ENCODE measurements at places on chromosomes 11 and 22.

GRCh38 chr11:2728663-2729332, 29.0 kb upstream of the KCNQ1OT1 start:
- DNase-seq: no peak

GRCh38 chr11:73172992-73173656, 31.0 kb upstream of the FCHSD2 start:
- no peak for DNase-seq

DNA sequence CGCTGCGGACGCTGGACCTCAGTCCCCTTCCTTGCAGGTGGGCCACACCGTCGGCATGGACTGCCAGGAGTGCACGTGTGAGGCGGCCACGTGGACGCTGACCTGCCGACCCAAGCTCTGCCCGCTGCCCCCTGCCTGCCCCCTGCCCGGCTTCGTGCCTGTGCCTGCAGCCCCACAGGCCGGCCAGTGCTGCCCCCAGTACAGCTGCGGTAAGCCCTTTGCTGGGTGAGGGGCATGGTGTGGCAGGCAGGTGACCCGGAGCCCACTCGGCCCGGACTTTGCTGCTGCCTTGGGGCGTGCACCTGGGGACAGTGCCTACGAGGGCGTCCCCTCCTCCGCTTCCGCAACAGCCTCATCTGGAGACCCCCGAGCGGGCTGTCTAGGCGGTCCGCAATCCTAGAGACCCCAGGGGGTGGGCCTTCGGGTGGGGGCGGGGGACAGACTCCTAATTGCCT, 25.4 kb upstream of the MUC5B start:
- no peak for DNase-seq

DNA sequence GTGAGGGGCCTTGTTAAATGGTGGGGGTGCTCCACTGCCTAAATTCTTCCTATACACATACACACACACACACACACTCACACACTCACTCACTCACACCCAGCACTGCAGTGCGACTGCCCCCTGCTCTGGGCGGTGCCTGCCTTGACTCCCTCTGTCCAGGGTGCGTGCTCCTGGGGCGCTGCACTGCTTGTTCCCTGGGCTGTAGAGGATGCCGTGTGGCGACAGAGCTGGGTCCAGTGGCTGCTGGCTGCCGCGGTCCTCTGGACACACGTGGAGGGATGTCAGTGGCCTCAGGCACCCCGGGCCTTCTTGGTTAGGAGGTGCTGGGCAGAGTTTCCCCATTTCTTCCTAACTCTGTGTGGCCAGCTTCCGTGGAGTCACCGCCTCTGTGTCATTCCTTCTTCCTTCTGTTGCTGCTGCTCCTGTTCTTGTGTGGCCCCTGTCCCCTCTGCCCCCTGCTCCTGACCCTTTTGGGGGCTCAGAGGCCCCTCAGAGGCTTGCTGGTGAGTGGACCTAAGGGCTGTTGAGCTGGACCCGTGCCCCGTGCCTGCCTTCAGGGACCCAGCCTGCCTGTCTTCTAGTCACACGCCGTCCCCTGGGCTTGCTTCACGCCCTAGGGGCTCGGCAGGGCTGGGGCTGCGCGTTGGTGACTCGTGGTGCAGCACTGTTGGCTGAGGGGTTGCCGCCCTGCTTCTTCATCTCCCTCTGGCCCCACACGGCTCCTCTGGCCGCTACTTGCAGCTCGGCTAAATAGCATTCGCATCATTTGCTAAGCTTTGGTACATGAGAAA, 147.0 kb downstream of the TBC1D22A start:
- no peak for DNase-seq

GRCh38 chr22:37686002-37686982, at the start of gene NOL12:
Gene NOL12, plus strand, starts transcription at chr22:37686343. Its CDS starts 50 bp downstream, at chr22:37686393.
- DNase-seq: peak; percentile 78

GRCh38 chr22:47031628-47031915, 269.1 kb downstream of the TBC1D22A start:
- no peak for DNase-seq

DNA sequence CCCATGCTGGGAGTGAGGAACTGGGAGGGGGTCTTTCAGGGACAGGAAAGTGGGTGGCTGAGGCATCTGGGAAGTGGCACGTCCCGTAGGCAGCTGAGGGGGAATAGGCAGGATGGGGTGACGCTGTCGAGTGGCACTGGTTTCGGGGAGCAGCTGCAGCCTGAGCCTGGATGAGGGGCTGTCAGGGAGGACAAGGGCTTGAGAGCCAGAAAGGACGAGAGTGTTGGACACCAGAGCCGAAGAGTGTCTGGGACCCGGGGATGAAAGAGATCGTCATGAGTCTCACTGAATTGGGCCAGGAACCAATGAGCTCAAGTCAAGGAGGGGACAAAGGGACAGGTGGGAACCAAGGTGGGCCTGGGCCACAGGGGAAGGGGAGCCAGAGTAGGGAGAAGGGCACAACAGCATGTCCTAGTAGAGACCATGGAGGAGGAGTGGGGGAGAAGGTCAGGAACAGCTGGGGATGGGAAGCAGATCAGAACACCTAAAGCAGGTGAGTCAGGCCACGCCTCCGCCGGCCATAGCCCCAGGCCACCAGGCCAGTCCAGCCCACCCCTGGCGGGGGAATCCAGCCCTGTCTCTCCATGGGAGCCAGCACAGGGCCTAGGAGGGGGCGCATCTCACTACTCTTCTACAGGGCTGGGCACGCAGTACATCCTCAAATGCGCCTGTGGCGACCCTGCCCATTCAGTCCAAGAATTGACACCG, 4.2 kb downstream of the RAB3IL1 start:
- no peak for DNase-seq

GRCh38 chr11:128695539-128696221, 1.8 kb downstream of the FLI1 start:
- no peak for DNase-seq

DNA sequence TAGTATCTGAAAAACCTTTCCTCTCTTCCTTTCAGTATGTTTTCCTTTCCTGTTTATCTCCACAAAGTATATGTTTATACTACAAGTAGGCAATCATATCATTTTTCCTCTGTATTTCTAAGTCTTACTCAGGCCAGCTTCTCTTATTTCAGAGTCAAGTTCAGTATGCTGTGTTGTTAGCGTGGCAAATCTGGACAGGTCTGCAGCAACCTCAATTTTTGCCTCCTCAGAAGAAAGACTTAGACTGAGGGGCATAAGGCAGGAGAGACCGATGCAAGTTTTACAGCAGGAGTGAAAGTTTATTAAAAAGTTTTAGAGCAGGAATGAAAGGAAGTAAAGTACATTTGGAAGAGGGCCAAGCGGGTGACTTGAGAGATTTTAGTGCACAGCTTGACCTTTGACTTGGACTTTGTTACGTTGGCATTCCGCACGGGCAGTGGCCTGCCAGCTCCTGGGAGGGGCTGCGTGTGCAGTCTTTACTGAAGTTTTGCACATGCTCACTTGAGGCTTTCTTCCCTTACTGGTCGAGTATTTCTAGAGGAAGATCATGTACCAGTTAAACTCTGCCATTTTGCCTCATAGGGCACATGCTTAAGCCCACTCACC, 343.2 kb downstream of the NTM start:
- no peak for DNase-seq

DNA sequence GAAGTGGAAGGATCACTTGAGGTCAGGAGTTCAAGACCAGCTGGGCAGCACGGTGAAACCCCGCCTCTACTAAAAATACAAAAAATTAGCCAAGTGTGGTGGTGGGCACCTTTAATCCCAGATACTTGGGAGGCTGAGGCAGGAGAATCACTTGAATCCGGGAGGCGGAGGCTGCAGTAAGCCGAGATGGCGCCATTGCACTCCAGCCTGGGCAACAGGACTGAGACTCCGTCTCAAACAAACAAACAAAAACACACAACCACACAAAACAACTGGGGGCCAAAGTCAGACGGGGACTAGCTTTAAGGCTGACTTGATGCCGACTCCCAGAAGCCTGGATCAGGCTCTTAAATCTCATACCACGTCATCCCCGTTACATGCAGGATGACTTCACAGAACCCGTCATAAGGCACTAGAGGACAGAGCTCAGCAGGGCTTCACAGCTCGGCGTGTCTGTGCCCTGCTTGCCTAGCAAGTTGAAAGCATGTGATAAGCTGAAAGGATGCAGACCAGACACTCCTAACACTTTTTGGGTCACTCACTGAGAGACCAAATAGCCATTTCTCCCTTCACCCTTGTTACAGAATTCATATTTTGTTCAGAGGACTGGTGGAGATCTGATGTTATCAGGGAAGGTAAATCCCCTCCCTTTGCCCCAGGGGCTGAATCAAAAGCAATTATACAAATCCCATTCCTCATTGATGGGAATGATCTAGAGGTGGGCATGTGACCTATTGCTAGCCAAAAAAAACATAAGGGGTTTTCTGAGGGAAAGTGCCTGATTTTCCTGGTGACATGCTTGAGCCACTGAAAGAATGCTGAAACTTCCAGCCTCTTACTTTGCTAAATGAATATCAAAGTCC, 65.4 kb downstream of the GAB2 start:
- DNase-seq: no peak

DNA sequence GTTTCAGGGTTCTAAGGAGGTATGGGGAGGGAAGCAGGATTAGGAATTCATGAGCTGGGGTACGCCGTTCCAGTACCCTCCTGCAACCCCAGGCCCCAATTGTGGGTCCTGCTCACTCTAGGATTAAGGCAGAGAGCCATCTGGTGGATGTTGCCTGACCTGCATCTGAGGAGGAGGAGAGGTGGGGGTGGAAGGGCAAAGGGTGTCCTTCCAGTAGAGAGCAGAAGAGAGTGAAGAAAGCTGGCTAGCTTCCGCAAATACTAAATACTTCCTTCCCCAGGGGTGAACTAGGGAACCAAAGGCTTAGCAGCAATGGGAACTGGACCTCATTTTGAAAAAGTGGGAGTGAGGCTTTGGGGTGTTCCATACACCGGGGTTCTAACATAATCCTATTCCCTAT, 10.6 kb downstream of the LRRC51 start:
- DNase-seq: peak; percentile 67

- no peak for DNase-seq
These were observed 456.5 kb upstream of the ANO5 start for GRCh38 chr11:21736404-21736803.

DNA sequence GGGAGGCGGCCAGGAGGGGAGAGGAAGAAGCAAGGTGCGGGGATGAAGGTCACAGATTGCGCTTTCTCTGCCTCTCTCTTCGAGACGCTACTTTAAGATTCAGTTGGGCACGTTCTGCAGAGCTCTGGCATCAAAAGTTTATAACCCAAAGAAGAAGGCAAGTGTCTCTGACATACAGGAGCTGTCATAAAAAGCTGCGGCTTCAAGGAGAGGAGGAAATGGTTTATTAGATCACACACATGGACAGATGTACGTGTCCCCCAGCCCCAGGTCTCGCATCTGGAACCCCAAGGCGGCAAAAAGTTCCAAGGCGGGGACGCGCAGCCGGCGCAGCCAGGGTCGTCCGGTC, 589.0 kb downstream of the OPCML start:
- DNase-seq: no peak

GRCh38 chr11:28899706-28900105, 791.5 kb downstream of the METTL15 start:
- DNase-seq: no peak

DNA sequence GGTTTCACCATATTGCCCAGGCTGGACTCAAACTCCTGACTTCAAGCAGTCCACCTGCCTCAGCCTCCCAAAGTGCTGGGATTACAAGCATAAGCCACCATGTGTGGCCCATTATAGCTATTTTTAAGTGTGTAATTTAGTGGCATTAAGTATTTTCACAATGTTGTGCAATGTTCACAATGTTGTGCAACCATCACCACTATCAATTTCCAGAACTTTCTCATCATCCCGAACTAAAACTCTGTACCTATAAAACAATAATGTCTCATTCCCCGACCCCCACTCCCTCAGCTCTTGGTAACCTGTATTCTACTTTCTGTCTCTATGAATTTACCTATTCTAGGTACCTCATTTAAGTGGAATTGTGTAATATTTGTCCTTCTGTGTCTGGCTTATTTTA, 7.5 kb downstream of the CFAP68 start:
- no peak for DNase-seq

DNA sequence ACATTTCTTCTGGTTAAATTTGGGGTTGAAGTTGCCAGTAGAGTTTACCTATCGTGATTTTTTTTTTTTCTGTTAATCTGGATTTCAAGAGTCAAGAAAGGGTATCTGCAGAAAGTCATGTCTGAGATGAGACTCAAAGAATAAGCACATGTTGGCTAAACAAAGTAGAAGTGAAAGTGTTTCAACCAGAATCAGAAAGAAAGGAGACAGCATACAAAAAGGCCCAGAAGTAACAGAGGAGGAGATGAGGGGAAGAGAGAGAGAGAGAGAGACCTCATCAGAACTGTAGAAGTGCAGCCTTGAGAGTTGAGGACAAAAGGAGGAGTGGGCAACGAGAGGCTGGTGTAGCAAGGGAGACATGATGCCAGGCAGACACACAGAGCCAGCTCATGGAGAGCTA, 54.9 kb downstream of the SVIP start:
- no peak for DNase-seq

DNA sequence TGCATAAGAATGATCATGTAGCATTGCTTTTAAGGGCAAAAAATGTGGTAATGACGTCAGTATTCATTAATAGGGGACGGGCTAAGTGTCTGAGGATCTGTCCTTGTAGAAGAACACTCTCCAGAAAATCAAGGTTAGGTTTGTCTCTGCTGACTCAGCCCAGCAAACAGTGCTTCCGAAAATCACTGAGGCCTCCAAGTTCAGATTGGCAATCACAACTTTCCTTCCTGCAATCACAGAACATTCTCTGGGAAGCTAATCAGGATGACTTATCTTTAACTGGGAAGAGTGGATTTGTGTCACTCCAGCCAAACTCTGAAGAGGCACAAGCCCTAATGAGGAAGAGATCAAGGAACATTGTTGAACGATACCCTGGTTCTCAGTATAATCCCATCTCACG, 123.2 kb upstream of the LDLRAD3 start:
- DNase-seq: no peak

- no peak for DNase-seq
These were observed 16.8 kb downstream of the HSPA8 start for GRCh38 chr11:123045101-123045500.

- DNase-seq: no peak
These were observed 138.1 kb downstream of the PGR start for GRCh38 chr11:100991541-100991940.

DNA sequence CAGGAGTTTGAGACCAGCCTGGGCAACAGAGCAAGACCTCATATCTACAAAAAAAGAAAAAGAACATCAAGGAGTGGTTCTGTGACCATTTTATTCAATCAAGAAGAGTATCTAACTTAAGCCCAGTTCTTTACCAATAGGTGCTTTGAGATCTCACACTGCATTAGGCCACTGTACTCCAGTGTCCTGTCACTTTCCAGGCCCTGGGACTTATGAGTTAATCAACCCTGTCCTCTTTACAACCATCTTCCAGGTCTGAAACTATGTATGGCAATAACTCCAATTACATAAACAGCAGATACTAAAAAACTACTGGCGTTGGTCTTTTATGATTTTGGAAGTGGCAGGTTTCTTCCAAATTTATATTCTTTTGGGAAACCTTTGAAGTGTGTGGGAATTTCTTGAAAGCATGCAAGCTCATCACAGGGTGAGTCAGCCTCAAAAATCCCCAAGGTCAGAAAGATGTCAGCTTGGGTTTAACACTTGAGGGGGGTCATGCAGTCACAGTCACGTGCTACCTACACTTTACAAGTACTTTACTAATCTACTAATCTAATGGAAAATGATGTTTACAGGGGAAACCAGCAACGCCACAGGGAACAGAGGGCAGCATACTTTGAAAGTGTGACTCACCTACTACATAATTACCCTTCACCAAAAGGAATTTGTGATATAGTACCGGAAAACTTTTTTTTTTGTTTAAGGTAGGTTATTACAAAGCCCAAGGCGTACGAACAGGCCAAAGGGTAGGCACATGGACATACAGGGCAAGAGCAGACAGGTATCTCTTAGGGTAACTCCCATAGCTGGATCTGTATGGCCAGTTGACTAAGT, 15.6 kb downstream of the PISD start:
- no peak for DNase-seq

- DNase-seq: no peak
These were observed 26.2 kb upstream of the GCAT start for GRCh38 chr22:37781434-37782059.

Measured in NCI-H460 (cell line).